ENCODE measurements at places on chromosomes 6 and 20.

GRCh38 chr6:70180901-70181599, 121.8 kb downstream of the COL9A1 start:
- DNase-seq, result no peak

DNA sequence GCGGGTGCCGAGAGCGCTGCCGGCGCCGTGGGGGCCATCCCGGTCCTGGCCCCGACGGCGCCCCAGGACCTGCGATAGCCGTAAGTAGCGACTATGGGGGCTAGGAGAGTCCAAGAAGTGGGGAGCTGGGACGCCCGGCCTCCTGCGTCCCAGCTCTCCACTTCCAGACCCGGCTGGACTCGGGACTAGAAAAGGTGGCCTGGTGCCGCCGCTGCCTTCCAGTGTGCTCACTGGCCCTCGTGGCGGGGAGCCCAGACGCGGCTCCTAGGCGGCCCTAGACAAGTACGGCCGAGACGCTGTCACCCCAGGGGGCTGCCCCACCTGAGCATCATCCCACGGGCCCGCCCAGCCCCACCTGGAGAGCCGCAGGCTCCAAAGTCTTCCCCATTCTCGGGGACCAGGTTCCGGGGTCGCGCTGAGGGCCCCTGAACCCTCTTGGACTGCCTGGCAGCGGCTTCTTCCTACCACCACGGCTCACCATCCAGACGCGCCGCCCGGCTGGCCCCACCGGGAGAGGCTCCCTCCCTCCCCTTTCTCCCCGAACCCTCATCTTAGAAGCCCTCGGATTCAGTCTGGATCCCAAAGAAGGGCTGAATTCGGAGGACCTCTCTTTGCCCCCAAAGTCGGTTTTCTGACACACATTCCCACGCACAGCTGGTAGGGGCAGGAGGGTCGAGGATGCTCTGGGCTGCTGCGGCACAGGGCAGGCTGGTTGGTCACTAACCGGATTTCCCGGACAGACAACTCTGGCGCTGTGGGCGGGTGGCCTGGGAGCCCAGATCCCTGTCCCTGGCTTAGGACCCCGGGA, 870 bp upstream of the MDFI start:
- DNase-seq, result peak; percentile 54

DNA sequence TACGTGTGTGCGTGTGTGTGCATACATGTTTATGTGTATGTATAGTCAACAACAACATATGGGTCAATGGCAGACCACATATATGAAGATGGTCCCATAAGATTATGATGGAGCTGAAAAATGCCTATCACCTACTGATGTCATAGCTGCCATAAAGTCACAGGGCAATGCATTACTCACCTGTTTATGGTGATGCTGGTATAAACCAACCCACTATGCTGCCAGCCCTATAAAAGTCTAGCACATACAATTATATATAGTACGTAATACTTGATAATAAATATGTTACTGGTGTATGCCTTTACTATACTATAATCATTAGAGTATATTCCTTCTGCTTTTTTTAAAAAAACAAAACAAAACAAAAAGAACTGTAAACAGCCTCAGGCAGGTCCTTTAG, 148.4 kb upstream of the ARID1B start:
- no peak for DNase-seq

DNA sequence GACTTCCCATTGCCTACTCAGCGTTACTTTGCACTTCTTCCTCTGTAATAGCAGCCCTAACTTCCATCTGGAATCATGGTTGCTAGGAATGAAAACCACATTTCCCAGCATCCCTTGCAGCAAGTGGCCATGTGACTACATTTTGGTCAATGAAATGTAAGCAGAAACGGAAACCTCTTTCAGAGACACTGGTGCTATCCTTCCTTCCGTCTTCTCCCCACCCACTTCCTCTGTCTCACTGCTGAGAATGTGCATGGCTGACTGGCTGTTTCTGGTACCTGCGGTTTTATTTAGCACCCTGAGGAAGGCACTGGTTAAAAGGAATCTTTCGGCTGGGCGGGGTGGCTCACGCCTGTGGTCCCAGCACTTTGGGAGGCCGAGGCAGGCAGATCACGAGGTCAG, 107.4 kb downstream of the SCML4 start:
- DNase-seq, result no peak

DNA sequence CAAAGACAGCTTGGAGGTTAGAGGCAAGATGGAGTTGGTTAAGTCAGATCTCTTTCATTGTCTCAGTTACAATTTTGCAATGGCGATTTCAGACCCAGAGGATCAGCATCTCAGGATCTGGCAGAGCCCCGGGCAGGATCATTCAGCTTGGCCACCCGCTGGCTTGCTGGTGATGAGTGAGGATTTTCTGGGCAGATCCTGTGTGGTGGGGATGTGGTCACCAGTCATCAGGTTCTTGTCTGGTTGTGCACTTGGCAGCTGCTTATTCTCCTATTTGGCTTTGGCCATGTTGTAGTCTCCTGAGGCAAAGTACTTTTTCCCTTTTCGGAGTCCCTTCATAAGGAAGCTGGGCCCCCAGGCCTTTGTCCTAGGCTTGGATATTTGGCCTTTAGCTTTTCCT, 953.9 kb downstream of the KIF16B start:
- DNase-seq, result no peak

GRCh38 chr6:148112851-148113319, 229.8 kb upstream of the SASH1 start:
- no peak for DNase-seq

- DNase-seq, result peak; percentile 28
Observed at GRCh38 chr6:80531681-80532619, 425.5 kb downstream of the BCKDHB start.

DNA sequence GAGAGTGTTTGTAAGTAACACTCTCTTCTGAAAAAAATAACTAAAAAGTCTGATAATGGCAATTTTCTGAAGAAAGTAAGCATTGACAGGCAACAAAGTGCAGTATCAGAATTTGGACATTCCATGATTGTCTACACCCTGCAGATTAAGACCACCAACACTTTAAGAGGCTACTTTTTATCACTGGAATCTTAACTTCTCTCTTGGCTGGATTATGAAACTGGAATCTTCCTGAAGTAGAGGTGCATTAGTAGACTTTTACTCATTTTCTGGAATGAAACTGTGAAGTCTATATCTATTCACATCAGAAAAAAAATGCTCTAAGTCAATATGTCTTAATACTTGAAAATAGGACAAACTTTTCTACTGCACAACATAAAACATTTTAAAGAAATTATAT, 547.5 kb downstream of the COL12A1 start:
- no peak for DNase-seq

DNA sequence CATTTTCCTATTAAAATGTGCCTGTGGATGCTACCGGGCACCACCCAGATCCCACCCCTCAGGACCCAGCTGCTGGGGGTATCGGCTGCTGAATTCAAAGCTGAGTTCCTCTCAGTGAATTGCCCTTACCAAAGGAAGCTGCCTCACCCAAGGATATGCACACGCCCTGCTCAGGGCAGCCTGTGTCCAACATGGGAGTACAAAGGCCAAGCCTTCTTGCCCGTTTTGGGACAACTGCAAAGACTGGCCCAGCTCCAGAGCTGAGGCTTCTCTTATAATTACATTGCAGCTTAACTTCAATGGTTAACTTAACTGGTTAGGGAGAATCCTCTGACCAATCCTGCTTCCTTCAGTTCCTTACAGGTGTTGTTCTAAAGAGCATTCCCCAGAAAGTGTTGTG, 19.8 kb upstream of the FANCE start:
- no peak for DNase-seq

GRCh38 chr6:44564906-44565524, 177.5 kb downstream of the CDC5L start:
- DNase-seq, result no peak

GRCh38 chr6:159074876-159075275, 30.1 kb upstream of the TAGAP start:
- DNase-seq, result no peak

GRCh38 chr6:108944707-108945680, 96.8 kb downstream of the ARMC2 start:
- no peak for DNase-seq

- no peak for DNase-seq
Observed at GRCh38 chr20:24766143-24766527, 182.9 kb upstream of the CST7 start.

DNA sequence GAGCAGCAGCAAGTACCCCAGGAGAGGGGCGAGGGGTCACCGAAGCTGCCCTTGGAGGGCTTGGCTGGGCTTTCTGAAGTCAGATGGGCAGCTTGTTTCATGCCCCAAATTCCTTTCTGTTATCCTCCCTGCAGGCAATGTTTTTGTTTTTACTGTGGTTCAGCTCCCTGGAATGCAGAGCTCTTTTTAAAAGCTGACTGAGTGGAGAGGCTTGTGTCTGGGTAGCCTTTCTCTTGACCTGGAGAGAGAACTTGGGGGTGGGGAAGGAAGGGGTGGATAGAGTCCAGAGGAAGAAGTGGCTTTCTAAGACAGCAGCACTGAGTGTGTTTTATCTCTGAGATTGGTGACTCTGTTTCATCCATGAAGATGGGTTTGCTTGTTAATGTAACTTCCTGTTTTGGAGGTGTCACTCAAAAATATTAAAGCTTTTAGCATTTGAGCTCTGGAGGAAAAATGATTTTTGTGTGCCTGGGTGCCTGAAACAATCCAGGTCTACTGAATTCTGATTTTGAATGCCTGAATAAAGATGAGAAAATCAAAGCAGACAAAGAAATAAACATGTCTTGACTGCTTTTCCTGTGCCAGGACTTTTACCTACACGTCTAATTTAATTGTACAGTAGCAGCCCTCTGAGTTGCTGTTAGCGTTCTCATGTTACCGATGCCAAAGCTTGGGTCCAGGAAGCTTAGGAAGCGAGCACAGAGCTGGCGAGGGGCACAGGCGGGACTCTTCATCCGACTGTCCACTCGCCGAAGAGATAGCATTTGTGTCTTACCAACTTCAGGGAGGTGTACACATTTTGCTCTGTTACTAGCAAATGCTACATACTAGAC, 78.2 kb upstream of the EEF1E1 start:
- no peak for DNase-seq

- no peak for DNase-seq
Observed at GRCh38 chr6:163281634-163282033, 132.9 kb upstream of the QKI start.

GRCh38 chr6:117498159-117498558, 15.7 kb downstream of the DCBLD1 start:
- DNase-seq, result no peak

DNA sequence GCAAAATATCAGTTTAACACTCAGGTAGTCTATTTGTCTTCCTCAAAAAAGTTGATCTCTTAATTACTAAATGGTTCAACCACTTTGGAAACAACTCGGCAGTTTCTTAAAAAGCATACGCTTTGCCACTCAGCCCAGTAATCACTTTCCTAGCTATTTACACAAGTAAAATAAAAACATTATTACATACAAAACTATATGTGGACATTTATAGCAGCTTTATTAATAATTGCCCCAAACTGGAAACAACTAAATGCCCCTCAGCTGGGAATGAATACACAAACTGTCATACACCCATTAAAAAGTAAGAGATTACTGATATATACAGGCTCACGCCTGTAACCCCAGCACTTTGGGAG, 7.4 kb downstream of the EEF1A1 start:
- no peak for DNase-seq

GRCh38 chr6:46305833-46306232, 135.1 kb upstream of the ENPP5 start:
- DNase-seq, result no peak

DNA sequence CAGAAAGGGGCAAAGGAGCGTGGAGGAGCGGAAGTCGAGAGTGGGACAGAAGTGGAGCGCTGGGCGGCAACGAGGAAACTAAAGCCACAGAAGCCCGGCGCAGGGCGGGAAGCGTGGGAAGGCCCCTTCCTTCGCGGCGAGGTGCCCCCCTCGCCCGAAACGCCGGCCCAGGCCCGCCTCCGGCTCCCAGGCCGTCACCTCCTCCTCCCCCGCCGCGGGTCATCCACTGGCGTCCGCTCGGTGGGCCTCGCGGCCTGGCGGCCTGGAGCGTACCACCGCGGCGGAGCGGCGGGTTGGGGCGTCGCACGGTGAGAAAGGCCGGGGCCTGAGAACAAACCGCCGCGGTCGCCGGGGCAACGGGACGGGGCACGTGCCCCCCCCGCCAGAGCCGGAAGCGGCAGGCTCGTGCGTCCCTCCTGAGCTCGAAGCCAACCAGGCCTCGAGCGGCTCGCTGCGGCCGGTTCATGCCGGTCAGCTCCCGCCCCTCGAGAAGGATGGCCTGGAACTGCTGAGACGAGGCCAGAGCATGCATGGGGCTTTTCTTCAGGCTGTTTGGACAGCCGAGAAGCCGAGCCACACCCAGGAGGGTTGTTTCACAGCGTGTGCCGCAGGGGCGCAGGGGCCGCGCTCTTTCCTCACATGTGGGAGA, at the start of gene TCP11:
Gene TCP11, minus strand, starts transcription at position 333 of the 649 bp plus-strand sequence. CDS start 469 bp downstream, outside the sequence.
- peak; percentile 74 for DNase-seq

DNA sequence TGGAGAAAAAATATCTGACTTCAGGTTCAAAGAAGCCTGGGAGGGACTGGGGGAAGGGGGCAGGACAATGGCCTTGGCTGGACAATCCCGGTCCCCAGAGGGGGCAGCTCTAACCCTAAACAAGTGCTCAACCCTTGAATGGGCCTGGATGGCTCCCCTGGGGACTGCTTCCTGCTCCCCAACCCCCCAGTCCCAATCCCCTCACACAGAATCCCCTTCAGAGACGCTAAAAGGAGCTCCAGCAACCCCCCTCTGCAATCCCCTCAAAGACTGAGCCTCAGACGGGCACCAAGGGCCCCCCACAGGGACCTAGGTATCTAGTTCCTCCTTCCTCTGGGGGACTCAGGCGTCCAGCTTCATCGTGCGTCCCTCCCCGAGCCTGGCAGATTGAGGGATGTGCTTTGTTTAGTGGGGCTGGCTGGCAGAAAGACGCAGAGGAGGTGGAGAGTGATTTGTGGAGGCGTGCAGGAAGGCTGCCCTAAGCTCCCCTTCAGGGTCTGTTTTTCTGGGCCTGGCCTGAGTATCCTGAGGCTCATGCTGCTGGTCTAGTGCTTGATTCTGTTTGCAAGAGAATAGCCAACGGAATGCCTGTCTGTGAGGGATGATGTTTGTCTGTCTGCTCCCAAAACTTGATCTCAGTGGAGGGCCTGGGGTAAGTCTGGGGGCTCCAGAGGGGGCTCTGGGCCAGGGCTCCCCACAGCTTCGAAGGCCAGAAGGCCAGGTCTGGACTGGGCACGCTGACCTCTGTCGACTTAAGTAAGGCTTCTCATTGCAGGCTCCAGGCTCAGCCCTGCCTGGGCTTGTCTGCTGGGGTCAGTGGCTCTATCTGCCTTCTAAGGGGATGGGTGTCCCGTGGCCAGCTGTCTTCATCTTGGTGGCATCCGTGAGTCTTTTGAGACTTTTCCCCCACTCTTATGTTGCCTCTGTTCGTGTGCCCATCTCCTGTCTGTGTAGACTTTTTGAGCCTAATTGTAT, 1.7 kb upstream of the POU5F1 start:
- DNase-seq, result no peak

GRCh38 chr20:33933469-33933909, 60.2 kb upstream of the RALY start:
- DNase-seq, result peak; percentile 31

- no peak for DNase-seq
Observed at GRCh38 chr6:40719671-40720374, 132.7 kb upstream of the LRFN2 start.
